Stimulated activated CD8-positive, alpha-beta memory T cell treated with anti-CD3 and anti-CD28 coated beads, Interleukin-4, amount 100 ng/mL, for 1 hour (primary cell): ENCODE measurements at places on chromosomes 1 and 21.

DNA sequence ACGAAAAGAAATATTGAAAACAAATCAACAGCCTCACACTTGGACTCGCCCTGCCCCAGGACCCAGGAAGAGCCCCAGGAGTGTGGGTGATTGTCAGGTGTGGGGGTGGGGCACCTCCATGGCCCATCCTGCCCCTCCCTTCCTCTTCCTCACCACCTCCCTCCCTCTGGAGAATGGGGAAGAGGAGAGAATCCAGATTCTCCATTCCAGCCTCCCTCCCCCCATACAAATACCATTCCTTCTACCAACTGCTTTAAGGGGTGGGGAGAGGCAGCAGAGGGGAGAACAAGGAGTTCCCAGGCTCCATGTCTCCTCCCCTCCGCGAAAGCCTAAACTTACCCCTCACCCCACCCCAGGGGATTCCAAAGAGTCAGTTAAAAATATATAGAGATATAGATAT lies 36.7 kb downstream of the MEF2D start:
- DNase-seq: no peak

DNA sequence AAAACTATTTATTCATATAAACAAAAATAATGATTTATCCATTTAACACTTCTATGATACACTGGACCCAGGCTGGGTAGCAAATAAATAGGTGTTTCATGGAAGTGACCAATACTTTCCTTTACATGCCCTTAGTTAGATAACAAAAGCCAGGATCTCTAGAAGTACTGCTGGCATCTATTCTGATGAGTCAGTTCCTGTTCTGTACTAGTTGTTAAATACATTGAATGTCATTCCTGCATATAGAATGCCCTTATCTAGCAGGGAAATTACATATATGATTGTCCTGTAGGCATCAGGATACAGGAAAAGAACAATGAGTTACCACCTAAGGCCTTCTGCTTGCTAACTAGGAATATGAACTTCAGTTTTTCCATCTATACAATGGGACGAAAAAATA lies 130.8 kb downstream of the HFM1 start:
- DNase-seq: no peak

DNA sequence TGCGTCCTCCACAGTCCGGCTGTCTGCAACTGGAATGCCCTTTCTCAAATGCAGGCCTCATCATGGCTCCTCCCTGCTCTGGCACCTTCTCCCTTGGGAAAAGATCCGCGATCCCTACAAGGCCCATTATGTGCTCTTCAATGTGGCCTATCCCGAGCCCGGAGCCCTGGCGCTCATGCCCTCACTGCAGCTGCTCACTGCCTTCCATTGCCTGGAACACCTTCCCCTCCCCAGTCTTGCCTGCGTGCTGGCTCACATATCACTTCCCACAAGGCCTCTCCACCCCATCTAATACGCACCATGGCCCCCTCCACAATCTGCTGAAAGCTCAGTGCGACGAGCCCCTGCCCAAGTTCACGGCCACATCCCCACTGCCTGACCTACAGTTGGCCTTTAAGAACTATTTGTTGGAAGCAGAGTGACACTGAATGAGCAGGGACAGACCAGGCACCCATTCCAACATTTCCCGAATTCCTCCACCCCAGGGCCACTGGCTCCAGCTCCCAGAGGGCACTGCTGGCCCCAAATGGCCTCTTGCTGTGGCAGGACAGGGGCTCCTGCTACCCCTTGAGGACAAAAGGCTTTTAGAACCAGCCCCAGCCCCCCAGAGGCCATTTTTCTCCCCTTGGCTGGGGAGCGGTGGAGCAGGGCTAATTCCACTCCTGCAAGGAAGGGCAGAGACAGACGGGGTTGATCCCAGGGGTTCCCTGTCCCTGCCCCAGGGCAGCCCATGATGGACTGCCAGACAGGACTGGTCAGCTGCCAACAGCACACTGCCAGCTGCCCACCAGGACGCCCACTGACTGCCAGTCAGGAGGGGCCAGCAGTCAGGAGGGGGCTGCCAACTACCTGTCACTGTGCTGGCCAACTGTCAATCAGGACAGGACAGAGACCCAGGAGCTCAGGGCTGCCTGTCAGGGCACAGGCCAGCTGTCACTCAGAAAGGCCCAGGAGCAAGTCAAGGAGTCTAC lies 64.8 kb downstream of the DHRS3 start:
- DNase-seq: no peak

GRCh38 chr1:158035976-158036583 lies 42.6 kb downstream of the KIRREL1 start:
- DNase-seq: peak; percentile 1

- no peak for DNase-seq
Observed at GRCh38 chr21:38486706-38487105, 11.6 kb downstream of the ERG start.

- no peak for DNase-seq
Observed at GRCh38 chr1:181812208-181812607, 249.3 kb downstream of the ZNF648 start.

GRCh38 chr21:31397515-31397926 lies 53.5 kb upstream of the TIAM1 start:
- no peak for DNase-seq

GRCh38 chr1:228469413-228470162 lies 17.6 kb upstream of the RNF187 start:
- no peak for DNase-seq

- no peak for DNase-seq
Observed at GRCh38 chr1:20188455-20188817, 2.1 kb upstream of the PLA2G2C start.

DNA sequence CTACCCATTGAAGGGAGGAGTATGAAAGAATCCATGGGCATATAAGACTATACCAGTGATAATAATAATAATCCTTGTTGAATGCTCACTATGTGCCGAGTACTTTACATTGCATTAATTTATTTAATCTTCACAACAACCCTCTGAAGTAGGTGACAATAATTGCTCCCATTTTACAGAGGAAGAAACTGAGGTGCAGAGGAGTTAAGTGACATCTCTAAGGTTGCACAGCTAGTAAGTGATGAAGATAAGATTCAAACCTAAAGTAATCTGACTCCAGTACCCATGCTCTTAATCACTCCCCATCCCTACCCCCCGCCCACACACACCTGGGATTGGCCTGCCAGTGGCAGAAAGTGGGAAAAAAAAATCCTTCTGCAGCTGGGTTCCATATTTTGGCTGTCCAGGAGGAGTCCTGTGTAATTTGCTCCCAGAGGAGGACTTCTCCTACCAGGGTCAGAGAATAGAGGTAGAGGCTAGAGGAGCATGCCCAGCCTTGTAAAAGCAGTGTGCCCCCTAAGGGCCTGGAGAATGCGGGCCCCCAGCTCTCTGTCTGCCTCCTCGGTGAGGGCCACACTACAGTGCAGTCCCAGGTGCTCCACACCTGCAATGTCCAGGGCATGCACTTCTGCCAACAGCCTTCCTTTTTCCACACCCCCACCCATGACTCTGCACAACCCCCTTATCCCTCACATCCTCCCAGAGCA lies 57.8 kb downstream of the TMEM53 start:
- no peak for DNase-seq

- no peak for DNase-seq
Observed at GRCh38 chr1:19448491-19449439, 36.6 kb downstream of the CAPZB start.

DNA sequence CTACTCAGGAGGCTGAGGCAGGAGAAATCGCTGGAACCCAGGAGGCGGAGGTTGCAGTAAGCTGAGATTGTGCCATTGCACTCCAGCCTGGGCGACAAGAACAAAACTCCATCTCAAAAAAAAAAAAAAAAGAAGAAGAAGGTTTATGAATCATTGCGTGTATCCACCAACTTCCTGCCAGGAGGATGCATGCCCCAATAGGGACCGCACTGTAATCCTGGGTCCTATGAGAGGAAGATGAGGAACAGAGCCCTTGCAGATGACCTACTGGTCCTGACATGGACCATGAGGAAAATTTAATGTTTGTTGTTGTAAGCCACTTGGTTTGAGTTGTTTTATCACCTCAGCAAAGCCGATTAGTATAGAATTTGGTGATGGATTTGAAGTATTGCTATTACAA lies 56.7 kb downstream of the PTGS2 start:
- no peak for DNase-seq

DNA sequence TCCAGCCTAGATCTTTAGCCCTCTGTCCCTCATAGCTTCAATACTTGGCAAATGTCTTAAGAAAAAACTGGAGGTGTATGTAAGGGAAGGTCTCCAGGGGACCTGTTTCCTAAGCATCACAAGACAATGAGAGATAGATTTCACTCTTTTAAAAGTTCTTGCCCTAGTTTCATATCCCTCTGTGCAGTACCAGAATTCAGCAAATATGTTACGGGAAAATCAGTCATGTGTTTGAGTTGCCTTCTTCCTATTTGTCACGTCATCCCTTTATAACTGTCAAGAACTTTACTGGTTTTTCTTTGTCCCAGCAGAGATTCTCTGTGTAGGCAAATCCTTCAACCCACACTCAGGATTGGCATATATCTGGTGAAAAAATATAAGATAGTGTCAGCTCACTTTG lies 32.3 kb downstream of the DNASE2B start:
- no peak for DNase-seq

DNA sequence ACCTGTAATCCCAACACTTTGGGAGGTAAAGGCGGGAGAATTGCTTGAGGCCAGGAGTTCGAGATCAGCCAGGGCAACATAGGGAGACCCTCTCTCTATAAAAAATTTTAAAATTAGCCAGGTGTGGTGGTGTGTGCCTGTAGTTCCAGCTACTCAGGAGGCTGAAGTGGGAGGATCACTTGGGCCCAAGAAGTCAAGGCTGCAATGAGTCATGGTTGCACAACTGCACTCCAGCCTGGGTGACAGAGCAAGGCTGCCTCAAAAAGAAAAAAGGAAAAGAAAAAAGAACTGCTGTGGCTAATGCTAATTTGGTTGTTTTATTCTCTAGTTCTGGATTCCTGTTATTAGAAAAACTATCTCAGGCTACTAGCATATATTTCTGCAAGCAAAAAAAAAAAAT lies 29.8 kb downstream of the DBT start:
- no peak for DNase-seq

DNA sequence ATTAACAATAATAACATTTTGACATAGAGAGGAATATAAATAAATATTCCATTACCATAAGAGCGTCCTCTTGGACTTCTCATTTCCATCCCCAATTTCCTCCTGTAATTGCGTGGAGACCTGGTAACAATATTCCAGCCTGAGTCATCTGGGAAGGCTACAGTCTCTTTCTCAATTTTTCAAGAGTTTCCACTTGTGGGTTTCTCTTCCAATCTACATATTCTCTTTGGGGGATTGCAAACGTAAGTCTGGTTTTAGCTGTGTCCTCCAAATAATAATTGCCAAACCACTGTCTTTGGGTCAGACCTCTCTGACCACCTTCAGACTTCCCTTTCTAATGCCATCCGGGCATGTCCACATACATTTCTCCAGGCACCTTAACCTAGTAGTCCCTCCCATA lies 124.5 kb upstream of the USP24 start:
- DNase-seq: no peak

GRCh38 chr1:45554198-45554597 lies 3.6 kb downstream of the AKR1A1 start:
- DNase-seq: no peak

DNA sequence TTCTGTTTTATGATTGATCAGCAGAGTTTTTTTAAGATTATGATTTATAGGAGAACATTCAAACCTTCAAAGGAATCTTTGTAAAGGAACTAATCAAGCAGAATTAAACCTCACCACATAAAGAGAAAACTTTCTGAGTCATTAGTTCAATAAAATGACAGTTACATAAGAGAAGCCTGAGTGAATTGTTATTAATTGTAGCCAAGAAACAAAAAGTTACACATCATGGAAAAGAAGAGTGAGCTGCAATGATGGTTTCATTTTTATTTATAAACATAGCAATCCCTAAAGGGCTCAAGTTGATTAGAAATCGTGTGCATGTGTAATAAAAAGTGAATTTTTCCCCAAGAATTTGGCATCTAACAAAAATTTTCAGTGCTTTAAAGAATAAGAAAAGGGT lies 731.4 kb downstream of the LTN1 start:
- DNase-seq: no peak
